ENCODE measurements at places on chromosomes 7 and 10.

DNA sequence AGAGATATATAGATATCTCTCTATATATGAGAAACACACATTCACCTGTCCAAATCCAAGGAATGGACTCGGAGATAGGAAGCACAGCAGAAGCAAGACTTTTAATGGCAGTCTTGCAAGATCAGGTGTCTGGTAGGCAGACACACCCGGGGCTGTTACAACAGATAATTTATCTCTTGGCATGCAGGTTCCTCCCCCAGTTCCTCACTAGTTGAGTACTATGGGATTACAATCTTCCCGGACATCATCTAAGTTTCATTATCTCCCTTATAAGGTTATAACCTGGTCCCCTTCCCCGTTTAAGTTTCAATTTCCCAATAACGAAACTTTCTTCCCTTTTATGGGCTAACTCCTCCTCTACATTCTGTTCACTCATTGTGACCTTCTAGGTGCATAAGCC lies 399.3 kb downstream of the PPP1R3A start:
- no peak for DNase-seq

DNA sequence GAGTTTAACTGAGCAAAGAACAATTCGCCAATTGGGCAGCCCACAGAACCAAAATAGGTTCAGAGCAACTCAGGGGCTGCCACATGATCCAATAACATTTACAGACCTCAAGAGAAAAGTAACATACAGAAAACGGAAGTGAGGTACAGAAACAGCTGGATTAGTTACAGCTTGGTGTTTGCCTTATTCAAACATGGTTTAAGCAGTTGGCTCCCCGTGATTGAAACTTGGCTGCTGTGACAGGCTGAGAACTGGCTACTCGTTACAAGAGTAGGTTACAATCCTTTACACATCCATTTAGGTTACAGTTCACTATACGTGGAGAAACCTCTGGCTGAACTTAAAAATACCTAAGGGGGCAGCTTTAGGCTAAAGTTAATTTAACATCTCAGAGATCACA lies 673.1 kb upstream of the PHF14 start:
- DNase-seq = no peak

GRCh38 chr10:89522463-89522862 lies 12.9 kb downstream of the SLC16A12 start:
- no peak for DNase-seq

DNA sequence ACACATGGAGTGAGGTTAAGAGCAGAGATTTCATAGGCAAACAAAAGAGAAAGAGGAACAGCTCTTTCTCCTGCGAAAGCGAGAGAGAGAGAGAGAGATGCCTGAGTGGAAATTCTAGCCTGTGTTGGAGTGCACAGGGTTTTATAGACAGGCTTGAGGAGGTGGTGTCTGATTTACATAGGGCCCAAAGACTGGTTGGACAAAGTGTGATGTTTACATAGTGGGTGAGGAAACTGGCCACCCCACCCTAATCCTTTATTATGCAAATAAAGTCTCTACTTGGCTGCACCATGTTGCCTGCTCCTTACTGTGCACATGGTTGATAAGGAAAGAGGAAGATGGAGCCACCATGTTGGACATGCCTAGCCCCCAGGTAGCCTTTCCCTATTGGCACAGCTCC lies 967.8 kb upstream of the SORCS1 start:
- no peak for DNase-seq

DNA sequence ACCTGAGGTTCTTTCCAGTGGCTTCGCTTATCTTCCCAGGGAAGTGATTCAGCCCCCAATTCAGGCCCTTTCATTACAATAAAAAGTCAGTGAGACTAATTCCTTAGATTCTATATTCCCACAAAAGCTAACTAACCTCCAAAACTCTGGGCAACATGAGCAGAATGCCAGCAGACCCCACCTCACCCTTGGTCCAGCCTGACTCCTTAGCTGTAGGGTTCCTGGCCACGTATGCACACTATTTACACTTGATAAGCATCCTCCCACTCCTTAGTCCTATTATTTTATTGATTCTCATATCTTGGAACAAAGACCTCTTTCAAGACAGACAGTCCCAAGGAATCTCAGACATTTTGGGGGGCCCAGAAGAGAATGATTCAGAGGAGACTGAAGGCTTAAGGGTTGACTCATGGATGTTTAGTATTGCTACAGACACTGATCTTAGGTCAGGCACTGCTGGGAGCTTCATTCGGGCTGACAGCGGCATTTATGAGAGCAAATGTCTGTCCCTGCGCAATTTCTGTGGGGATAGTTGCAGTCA lies 162.6 kb upstream of the GDF10 start:
- no peak for DNase-seq

- no peak for DNase-seq
These were observed 909.4 kb downstream of the GRID1 start for GRCh38 chr10:85457191-85457590.

- no peak for DNase-seq
These were observed 173.6 kb upstream of the NPS start for GRCh38 chr10:127375461-127375860.

- no peak for DNase-seq
These were observed 338.1 kb upstream of the SEMA3C start for GRCh38 chr7:81256991-81257390.

GRCh38 chr7:117808341-117808757 lies 64.9 kb downstream of the CTTNBP2 start:
- DNase-seq = no peak

DNA sequence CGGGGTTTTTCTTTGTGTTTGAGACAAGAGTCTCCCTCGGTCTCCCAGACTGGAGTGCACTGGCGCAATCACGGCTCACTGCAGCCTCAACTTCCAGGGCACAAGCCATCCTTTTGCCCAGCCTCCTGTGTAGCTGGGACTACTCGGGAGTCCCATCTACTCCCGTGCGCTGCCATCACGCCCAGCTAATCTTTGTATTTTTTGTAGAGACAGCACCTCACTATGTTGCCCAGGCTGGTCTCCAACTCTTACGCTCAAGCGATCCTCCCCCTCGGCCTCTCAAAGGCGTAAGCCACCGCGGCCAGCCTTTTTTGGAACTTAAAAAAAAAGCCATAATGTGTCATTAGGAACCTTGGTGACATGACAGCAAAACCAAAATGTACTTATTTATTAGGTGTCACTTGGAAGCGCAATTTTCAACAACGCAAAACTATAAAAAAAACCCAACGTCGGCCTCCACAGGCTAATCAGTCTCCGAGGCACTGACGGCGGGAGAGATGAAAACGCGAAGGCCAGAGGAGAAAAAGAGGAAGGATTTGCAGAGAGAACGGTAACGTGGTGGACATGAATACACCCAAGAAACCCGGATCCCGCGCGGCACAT lies 911 bp upstream of the HNRNPH3 start:
- DNase-seq = peak; percentile 25

DNA sequence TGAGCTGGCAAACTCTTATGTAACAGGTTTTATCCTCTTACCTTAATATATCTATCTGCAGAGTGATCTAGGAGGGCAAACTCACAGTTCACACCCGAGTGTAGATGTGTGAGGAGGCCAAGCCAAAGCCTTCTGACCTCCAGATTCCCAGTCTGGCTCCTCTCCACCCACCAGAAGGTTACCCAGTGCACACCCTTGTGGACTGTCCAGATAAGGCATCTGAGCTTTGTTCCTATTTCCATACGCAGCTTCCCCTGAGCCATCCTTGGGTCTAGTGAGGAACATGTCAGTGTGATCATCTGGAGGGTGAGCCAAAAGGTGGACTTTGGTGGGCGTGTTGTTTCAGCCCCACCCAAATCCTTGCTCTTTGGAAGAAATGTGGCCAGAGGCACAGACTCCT lies 203.0 kb upstream of the MEOX2 start:
- no peak for DNase-seq

DNA sequence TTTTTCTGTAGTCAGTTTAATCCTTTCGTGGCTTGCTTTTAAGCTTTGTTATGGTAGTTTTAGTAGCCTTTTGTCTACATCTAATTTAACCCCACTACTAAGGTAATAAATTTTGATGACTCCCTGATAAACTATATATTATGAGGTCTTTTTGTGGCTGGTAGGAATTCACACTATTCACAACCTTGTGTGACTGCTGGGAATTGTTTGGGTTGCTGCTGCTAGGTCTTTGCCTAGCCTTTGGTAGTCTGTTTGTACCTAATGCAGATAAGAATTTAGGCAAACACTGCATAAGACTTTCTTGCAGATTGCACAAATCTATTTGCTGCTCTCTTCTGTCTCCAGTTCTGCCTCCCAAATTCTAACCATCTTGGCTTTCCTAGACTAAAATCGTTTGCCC lies 58.3 kb downstream of the SHOC2 start:
- DNase-seq = no peak

DNA sequence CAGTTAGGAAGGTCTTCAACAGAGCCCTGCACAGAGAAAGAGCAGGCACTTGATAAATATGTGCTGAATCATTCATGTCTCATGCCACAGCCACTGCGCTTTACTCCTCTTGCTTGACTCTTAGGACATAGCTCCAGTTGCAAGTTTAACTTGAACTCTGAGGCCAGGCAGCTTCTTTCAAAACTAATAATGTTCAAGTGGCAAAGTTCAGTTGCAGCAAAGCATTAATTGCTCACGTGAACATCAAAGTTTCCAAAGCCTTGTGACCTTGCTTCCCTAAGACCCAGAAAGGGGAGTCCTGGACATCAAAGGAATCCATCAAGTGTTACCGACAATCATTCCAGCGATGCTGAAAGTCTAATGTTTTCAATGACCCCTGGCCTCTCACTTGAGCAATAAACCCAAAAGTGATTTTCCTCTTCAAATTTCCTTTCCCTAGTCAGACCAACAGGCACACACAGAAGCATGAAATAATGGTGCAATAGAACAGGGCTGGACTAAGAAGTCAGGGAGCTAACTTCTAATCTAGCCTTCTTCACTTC lies 21.8 kb upstream of the TECTB start:
- no peak for DNase-seq

DNA sequence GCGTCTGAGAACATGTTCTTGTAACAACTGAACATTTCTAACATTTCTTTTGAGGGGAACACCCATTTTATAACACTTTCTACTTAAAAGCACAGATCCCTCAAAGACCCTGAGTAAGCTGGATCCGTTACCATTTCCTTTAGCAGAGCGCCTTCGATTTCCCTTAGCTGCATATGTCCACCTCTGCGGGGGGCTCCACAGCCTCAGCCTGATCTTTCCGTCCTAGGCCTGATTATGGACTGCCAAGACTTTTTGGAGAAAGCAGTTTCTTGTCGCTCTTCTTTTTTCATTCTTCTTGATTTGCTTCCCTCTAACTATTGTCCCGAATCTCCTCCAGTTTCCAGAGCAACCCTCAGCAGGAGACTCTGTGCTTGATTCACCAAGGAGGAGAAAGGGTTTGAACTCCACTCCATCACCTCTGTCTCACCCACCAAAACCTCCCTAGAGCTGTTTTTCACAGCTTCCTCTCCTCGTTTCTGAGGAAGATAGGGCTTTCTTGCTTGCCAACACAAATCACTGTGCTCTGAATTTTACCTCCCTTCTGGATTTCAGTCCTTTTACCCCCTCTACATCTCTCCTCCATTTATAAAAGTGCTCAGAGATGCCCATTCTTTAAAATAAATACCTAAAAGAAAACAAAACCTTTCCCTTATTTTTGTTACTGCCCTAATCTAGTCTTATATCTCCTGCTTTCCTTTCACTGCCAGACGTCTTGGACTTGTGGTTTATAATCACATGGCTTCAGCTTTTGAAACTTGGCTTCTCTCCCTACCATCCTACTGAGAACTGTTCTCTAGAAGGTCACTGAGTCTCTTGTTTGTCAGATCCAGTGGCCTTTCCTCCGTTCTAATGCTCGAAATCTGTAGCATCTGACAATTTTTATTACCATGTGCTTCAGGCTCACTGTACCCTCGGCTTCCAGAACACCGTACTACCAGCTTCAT lies 30.5 kb upstream of the ZRANB1 start:
- no peak for DNase-seq

DNA sequence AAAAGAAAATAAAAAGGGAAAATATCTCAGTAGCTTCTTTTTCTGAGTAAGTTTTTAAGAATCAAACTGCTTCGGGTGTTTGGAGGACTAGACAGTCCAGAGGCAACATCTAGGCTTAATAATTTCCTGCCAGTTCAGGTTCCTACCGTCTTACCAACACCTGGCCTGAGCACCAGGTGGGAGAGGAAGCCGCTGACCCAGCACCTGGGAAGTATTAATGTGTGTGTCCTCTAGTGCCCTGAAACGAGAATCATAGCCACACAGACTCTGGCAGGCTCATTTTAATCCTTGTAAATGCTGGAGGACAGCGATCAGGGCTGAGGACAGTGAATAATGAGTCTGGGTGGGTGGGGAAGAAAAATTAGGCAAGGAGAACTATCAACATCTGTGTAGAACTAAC lies 137.4 kb downstream of the ZNF438 start:
- no peak for DNase-seq

DNA sequence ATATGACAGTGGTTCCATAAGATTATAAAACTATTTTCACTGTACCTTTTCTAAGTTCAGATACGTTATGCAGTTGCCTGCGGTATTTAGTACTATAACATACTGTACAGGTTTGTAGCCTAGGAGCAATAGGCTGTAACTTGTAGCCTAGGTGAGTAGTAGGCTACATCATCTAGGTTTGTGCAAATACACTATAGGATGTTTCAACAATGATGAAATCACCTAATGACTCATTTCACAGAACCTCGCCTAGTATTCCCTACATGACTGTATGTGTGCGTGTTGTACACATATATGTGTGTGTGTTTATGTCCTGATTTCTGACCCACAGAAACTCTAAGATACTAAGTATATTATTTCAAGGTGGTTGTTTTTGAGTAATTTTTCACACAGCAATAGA lies 139.0 kb downstream of the HERPUD2 start:
- no peak for DNase-seq

- no peak for DNase-seq
These were observed 222.2 kb upstream of the PPP2R2D start for GRCh38 chr10:131678613-131679012.

- no peak for DNase-seq
These were observed 66.8 kb upstream of the NEBL start for GRCh38 chr10:20963721-20964595.

- DNase-seq = no peak
These were observed 22.4 kb downstream of the SND1 start for GRCh38 chr7:127674361-127674760.

GRCh38 chr7:112238852-112239610 lies 32.5 kb downstream of the ZNF277 start:
- no peak for DNase-seq

DNA sequence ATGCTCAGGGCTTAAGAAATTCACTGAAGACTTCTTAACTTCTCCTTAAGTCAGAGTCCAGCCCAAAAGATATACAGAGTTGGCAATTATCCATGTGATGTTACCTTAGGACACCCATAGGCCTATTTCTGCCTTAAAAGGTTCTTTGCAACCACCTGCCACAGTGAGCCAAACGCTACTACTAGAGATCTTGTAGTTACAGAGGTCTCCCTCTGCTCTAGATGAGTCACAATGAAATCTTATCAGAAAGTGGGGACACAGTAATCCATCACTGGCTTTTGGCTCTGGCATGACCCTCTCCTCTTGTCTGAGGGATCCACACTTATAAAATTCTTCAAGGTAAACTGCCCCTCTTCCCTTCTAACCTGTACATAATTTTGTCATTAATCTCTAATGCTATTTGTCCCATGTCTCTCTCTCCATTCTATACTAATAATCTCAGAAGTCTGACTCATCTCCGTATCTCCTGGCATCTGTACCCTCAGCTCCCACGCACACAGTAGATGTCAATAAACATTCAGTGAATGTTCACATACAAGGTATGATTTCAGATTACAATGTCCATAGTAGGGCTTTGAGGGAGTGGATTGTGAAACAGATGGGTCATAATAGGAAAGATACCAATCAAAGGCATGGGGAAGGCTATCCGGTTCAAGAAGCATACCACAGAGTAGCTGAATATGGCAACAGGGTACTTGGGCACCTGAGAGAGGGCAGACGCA lies 112.1 kb downstream of the SGMS1 start:
- DNase-seq = no peak
